ENCODE measurements at places on chromosomes 7 and 10.

- no peak for DNase-seq
Measured at GRCh38 chr10:46091828-46092523, 45.9 kb upstream of the MSMB start.

DNA sequence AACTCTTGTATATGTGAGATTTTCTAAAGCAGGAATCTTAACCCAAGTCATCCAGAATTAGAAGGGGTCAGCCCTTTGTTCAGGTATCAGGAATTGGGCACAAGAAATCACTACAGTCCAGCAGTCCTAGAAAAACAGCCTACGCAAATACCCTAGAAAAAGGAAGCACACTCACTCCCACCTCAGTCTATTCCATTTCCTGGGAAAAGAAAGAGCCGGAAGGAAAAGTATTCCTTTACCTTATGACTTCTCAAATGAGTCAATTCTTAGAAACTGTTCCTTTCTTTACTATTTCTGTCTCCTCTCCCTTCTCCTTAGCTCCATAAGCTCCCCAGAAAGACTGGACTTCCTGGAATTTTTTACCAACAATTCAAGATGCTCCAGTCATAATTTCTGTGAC lies 62.7 kb downstream of the DNAJC12 start:
- DNase-seq, result no peak

GRCh38 chr7:51244053-51244452 lies 72.6 kb downstream of the COBL start:
- no peak for DNase-seq

- DNase-seq, result no peak
Measured at GRCh38 chr7:5413449-5413786, 10.2 kb downstream of the TNRC18 start.

DNA sequence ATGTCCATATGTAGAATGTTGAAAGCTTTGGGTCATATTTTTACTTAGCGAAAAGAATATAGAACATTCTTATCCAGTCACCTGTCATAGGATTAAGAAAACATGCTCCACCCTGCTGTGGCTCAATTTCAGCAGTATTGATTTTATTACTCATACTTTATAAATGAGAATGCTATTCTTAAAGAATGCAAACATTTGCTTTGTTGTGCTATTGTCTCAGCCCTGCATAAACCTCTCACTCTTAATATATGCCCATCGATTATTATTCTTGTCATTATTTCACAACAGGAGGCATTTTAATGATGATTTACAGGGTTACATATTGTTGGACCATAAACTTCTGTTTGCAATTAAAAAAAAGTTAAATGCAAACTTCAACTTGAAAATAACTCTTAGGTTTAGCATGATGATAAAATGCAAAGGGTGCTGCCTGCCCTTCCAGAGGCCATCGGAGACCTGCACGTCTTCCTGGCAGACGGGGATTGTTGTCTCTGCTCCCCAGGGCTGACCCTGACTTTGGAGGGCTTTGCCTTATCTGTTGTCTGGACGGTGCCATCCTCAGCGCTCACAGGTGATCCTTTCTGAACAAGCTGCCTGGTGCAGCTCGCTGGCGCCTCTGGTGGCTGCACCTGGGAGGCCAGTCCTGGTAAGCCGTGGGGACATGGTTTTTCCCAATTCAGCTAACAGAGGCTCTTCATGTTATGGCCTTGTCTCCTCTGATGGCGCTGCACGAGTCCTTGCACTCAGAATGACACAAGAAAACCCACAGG lies 50.0 kb upstream of the SHH start:
- DNase-seq, result no peak

GRCh38 chr10:104127411-104127810 lies 5.4 kb downstream of the SFR1 start:
- DNase-seq, result no peak

- no peak for DNase-seq
Measured at GRCh38 chr10:14399641-14400040, 68.9 kb upstream of the FRMD4A start.

DNA sequence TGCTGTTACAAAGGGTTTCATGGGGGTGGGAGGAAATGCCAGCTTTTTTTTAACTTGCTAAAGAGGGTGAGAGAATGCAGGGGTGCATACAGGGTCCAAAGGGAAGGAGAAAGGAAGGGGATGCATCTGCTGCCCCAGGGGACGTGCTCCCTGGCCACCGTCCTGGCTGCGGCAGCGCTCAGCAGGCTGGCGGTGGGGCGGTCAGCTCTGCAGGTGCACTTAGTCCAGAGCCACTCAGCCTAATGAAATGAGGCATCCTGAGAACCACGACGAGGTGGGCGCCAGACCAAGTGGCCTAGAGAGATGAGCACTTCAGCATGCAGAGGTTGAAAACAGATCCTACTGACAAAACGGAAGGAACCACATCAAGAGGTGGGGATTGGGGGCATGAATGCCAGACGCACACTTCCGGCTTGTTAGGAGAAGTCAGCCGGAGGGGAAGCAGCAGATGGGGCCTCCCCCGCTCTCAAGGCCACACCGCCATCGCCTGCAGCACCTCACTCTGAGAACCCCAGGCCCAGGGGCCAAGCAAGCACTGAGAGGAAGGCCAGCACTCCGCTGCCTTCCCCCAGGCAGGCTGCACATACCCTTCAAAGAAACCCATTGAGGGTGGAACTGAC lies 94.5 kb downstream of the MAD1L1 start:
- no peak for DNase-seq

DNA sequence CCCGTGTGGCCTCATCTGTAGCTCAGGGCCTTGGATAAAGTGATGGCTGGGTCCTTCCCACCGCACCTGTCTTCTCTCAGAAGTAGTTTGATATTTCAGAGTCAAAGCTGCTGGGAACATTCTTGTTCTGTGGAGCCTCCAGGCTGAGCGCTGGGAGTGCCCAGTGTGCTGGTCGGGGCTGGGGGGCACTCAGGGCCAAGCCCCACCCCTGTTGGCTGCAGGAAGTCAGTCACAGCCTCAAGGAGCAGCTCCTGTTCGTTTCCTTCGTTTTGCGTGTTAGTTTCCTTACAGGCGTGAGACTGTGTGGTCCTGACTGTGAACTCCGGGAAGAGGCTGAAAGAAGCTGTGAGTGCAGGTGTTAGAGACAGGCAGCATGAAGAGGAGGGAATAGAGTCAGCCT lies 33.2 kb downstream of the POR start:
- no peak for DNase-seq

- no peak for DNase-seq
Measured at GRCh38 chr10:121891103-121891502, 36.7 kb downstream of the ATE1 start.

DNA sequence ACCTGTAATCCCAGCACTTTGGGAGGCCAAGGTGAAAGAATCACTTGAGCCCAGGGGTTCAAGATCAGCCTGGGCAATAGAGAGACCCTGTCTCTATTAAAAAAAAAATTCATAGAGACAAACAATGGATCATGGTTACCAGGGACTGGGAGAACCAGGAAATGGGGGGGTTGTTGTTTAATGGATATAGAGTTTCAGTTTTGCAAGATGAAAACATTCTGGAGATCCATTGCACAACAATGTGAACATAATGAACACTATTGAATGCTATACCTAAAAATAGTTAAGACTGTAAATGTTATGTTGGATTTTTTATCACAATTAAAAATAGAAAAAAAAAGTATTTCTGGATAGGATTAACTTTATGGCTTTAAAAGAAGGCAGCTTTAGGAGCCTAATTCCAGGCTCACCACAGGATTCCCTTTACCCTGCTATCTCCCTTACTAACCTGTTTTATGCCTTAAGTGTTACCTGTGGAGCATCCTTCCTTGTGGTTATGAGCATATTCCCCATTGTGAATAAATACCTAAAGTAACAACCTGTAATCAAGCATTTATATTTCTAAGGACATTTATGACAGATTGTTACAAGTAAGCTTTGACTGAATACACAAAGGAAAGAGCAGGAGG lies 45.1 kb upstream of the SGCE start:
- DNase-seq, result no peak

DNA sequence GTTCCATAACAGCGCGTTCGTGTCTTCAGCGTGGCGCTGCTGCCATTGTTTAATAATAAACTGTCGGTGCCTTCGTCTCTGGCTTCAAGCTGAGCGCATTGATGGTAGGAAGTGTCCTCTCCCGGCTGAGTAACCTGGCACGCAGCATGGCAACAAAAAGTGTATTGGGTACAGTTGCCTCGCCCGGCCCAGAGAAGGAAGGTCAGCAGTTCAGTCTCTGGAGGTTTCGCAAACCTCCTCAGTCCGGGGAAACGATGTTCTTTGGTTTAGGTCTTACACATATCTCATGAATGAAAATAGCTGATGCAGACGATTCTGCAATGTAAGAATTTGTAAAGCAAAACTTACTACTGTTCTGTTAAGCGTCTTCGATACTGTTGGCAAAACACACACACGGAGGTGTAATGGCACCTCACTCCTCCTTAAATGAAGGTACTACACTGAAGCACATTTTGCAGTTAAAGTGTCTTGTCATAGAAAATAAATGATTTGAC lies 739 bp upstream of the CCDC186 start:
- DNase-seq, result no peak

- no peak for DNase-seq
Measured at GRCh38 chr10:35274498-35275060, 61.7 kb upstream of the CCNY start.

DNA sequence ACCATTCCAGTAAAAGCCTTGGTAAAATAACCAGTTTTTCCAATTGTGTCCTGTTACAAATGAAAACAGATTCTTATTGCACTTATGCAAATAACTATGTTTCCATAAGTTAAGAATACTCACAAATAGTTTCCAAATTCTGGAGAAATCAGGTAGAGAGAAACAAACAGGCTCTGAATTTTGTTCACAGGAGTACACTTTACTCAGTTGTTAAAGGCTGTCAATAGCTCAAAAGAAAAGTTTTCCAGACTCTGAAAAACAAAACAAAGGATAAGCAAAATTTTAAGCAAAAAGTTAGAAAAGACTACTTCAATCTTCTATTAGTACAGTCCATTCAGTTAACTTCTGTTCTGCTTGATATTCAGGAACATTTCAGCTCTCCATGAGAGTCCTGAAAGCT lies 32.8 kb upstream of the ZNF365 start:
- DNase-seq, result no peak

DNA sequence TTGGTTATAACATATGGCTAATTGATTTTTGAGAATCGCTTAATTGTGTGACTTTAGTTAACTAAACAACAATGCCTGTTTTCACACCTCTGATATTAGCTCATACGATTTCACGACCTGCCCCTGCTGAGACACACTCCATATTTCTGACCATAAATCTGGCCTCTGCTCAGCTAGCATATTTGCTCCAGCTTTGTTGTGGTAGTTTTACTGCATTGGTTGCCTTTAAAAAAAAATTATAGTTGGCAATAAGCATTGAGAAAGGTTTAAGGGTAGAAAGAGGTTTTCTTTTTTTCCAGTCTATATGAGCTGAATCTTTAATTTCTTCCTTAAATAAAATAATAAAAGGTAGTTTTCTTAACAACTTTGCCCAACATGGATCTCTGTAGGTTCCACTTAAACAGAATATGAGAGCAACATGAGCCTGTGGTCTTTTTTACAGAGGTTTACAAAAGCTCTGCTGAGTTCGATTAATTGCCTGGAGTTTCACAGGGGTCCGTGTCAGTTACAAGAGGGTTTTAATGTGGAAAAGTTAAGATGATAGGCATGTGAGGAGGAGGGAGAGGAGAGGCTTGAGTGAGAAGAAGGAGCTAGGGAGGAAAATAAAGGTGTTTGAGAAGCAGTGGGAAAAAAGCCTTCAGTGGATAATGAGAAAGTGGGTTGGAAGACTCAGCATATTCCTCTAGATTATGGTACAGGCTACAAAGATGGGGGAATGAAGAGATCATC lies 318.2 kb downstream of the CXCL12 start:
- no peak for DNase-seq

- no peak for DNase-seq
Measured at GRCh38 chr7:132138817-132139216, 437.5 kb downstream of the PLXNA4 start.

GRCh38 chr10:123150986-123151736 lies 3.0 kb upstream of the BUB3 start:
- DNase-seq, result no peak

- DNase-seq, result no peak
Measured at GRCh38 chr10:128062881-128063563, 63.2 kb downstream of the MKI67 start.

- peak; percentile 44 for DNase-seq
Measured at GRCh38 chr7:45402480-45403218, 171.5 kb upstream of the ADCY1 start.

DNA sequence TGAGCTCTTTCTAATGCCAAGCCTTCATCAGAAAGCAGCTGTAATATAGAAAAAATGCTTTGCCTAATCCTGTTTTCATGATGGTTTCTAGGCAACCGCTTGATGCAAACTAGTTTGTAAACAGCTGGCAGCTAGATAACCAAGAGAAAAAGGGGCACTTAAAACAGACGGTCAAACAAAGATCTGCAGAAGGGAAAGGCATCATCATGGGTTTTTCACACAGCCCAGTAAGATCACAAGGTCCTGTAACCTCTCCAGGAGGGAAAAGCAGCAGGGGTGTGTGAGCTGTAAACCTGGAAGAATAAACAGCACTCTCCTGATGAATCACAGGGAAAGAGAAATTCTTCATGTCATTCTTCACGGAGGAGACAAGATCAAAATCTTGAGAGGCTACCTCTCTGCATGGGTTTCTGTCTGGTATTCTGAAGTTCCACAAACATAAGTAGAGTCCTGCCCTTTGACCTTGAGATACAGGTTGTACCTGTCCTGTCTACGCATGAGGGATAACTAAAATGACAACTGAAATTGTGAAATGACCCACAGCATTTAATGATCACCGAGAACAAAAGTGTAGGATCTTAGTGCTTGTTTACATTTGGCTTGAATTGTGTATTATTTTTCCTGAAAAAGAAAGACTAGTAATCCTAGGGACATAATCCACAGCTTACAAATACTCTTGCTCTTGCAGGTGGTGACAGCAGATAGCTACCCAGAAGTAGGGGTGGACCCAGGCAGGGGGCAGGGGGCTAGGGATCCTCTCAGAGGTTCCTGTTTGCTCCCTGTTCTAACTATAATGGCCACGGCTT lies 48.0 kb downstream of the CREB3L2 start:
- peak; percentile 38 for DNase-seq

DNA sequence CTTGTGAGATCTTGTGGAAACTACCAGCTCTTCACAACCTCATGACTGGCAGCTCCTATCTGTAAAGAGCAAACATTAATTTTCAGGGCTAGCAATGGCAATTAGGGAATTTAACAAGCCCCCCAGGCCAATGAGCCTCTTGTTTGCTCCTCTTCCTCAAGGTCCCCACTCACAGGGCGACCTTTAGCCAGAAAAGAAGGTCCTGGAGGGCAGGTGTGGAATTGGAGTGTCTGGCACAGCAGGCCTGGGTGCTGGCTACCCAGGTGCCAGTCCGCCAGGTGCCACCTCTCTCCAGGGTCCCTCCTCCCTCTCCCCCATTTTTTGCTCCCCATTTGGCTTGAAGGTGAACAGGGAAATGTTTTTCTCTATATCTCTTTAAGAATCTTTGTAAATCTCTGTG lies 1.9 kb upstream of the CEP55 start:
- no peak for DNase-seq

- DNase-seq, result no peak
Measured at GRCh38 chr10:34134602-34135001, 680.5 kb downstream of the PARD3 start.

- DNase-seq, result no peak
Measured at GRCh38 chr7:93980744-93981479, 23.2 kb downstream of the BET1 start.

Measured in HTR-8/SVneo (cell line).